Stimulated activated CD4-positive, alpha-beta T cell treated with anti-CD3 and anti-CD28 coated beads, Interleukin-4, amount 100 ng/mL, for 4 hours (primary cell): ENCODE measurements at places on chromosomes 13 and 19.

DNA sequence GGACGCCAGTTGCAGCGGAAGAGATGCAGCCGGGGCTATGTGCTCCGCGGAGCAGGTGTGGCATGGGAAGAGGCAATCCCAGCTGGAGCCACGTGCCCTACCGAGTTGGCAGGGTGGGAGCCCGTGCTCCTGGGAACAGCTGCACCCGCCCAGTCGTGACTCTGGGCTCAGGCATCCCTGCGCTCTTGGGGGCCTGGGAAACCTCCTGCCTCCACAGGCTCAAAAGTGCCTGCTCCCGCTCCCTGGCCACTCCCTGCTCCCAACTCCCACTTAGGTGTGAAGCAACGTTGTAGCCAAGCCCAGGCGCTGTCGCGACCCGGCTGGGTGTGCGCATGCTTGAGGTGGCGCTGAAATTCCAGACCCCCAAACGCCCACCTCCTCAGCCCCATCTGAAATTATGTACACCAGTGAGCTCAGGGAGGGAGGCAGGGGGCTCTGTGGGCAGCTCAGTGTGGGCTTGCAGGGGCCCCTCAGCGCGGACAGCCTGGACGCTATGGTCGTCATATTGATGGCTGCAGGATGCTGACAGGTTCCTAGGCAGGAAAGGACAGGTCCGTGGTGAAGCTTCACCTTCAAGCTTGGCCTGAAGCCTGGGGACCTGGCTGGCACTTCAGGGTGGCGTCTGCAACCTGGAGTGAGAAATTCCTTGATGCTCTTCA lies 429.9 kb downstream of the SLITRK1 start:
- no peak for DNase-seq

DNA sequence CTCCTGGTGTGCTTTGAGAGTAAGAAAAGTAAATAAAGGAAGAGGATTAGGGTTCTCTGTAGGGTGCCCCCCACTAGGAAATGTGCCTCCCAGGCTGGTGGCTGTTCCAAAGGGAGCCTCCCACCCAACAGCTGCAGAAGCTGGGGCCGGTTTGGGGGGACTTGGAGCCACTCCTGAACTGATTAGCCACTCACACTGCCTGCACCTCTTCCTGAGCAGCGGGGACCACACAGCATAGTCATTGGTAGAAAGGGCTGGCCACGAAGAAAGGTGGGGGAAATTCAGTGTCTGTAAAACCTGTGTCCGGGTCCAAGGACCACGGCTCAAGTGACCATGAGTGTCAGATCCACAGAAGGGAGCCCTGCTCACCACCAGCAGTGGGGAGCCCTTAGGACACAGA lies 55.6 kb downstream of the SPACA7 start:
- no peak for DNase-seq

- DNase-seq, result no peak
Observed at GRCh38 chr13:43472339-43472738, 314.4 kb downstream of the ENOX1 start.

- DNase-seq, result no peak
Observed at GRCh38 chr19:16034958-16035560, 41.2 kb upstream of the TPM4 start.

DNA sequence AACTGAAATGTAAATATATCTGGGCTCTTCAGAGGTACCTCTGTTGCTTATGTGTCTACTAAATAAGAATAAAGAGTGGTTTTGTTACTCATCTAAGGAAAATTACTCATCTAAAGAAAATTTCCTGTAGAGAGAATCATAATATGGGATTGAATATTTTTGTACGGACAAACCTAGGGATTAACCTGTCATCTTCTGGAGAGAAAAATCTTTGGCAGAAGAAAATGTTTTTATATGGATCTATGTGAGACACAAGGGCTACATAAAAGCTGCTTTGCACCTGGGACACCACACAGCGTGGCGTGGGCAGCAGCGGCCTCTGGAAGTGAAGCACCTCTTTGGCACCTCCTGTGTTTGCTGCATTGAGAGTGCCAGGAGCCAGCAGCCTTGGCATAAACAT lies 242.9 kb upstream of the DACH1 start:
- DNase-seq, result no peak

GRCh38 chr13:102758842-102759241 lies 14.7 kb downstream of the TEX30 start:
- no peak for DNase-seq

GRCh38 chr19:14475251-14476073 lies at the start of gene PTGER1:
Gene PTGER1, minus strand, starts transcription at chr19:14475354. Its CDS starts 1,034 bp downstream, at chr19:14474320.
- no peak for DNase-seq

DNA sequence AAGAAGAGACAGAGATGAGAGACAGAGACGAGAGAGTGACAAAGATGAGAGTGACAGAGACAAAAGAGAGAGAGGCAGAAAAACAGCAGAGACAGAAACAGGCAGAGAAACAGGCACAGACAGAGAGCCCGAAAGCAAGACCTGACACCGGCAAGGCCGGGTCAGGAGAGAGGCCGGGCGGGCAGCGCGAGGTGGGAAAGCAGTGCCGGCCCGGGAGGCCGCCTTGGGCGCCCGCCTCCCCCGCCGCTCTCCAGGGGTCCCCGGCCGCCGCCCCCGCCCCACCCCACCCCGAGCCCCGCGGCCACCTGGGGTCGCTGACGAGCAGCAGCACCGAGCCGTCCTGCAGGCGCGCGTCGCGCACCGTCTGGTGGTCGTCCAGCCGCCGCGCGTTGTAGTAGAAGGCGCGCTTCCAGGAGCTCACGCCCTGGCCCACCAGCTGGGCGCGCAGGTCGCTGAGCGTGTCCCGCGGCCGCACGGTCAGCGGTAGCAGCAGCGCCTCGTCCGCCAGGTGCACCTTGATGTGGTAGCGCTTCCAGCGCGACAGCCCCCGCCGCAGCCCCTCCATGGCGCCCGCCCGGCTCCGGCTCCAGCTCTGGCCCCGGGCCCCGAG lies at the start of gene TINCR:
Gene TINCR, minus strand, starts transcription at position 594 of the 610 bp plus-strand sequence.
- no peak for DNase-seq

GRCh38 chr19:8253678-8254077 lies 44.5 kb downstream of the CERS4 start:
- DNase-seq, result no peak

DNA sequence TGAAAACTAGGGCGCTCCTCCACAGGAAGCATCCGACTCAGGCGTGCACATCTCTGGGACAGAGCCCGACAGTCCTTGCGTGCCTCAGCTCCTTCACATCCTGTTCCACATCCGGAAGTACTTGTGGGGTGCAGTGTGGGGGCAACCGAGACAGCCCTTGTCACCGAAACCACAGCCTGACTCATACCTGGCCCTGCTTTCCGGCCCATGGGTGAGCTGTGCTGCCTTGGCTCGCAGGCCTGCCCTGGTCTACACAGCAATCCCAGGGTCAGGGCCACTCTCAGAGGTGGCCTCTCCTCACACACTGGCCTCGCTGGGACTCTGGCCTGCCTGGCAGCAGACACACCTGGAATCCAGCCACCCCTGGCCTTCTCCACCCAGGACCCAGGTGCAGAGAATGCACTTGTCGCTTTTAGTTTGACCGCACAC lies 100.4 kb downstream of the STK24 start:
- peak; percentile 92 for DNase-seq

- no peak for DNase-seq
Observed at GRCh38 chr13:44790289-44790688, 199.0 kb downstream of the NUFIP1 start.

- DNase-seq, result no peak
Observed at GRCh38 chr13:38693641-38694040, 6.8 kb downstream of the FREM2 start.

DNA sequence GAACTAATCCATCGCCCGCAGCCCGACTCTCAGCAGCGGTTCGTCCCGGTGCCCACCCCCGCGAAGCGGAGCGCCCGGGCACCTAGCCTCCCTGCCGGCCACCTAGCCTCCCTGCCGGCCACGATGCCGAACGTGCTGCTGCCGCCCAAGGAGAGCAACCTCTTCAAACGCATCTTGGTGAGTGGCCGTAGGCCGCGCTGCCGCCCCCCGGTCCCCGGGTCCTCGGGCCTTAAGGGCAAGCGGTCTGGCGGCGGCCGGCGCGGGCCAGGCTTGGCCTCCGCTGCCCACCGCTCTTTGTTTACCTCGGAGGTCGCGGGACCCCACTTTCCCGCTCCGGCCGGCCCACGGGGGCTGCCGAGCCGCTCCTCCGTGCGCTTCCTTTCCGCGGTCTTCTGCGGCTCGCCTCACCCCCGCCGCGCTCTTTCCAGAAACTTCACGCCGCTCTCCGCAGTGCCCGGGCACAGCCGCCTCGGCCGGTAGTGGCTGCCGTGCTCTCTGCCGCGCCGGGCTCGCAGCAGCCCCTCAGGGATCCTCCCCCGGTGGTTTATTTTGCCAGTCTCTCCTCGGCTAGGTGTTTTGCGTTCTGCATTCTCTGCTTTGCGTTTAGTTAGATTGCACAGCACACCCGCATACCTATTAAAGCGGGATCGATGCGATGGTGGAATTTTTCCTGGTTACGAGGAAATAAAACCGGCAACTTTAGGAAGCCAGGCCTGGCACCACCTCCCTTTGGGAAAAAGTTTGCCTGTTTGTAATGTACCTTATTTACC lies 524 bp downstream of the NAA16 start:
- peak; percentile 42 for DNase-seq

GRCh38 chr13:23865906-23866305 lies 23.3 kb downstream of the MIPEP start:
- no peak for DNase-seq

GRCh38 chr13:40271271-40271885 lies 395.1 kb downstream of the FOXO1 start:
- DNase-seq, result no peak

- no peak for DNase-seq
Observed at GRCh38 chr19:42150911-42151361, 18.7 kb upstream of the POU2F2 start.

GRCh38 chr13:48449656-48450055 lies 36.7 kb upstream of the LPAR6 start:
- DNase-seq, result no peak

- DNase-seq, result no peak
Observed at GRCh38 chr13:104372095-104372655, 1306.0 kb upstream of the SLC10A2 start.

DNA sequence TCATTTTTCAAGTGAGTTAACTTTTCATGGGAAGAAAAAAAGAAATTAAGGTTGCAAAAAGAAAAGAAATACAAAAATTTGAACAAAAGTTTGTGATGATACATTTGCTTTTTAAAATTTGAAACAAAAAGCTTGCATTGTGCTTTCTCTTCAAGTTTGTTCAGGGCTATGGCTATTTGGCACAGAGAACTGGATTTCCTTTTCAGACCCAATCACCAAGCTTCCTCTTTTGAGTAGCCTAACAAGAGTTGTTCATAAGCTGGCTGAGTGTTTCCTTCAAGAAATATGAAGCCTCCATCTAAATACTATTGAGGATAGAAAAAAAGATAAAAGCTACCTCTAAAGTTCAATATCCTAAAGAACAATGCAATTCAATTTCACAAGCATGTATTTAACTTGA lies 787.8 kb downstream of the LIG4 start:
- no peak for DNase-seq

DNA sequence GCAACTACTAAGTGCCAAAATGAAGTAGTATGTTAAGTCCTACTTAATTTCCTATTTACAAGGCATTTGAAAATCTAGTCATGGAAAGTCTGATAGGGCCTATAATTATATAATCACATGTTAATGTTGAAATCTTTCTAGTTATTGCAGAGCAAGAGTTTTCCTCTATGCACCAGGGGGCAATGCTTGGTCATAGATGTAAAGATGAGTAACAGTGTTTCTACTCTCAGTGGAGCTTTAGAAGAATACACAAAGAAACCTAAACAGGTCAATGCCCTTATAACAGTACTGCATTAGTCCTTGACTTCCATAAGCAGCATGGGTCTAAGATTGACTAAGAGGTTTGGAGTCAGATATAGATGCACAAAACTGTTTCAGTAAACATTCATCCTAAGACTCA lies 218.7 kb downstream of the KCTD12 start:
- no peak for DNase-seq

DNA sequence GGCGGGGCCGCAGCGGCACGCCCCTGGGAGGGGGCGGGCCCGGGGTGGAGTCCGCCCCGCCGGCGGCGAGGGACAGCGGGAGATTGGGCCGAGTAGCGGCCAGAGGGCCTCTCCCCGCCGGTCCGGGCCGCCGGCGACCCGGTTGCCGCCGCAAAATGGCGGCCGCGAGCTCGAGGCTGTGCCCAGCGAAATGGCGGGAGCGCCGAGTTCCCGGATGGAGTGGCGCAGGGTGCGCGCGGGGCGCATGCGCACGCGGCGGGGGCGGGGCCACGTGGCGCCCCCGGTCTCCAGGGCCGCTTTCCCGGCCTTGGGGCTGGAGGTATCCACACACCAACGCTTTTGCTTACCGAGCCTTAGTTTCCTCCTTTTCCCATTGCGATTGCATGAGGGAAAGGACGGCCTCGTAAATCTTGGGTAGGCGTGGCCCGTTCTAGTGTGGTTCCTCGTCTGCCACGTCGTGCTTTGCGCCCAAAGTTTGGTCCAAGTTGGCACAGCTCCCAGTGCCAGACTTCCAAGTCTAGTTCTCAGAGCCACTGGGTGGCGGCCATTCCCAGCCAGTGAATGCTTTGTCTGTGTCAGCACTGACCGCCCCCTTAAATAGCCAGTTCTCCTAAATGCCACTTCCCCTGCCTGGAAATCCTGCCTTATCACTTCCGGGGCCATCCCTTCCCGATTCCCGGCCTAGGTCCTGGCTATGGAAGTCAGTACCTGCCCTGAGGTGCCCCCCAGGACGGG lies 513 bp downstream of the CIRBP start:
- DNase-seq, result peak; percentile 83

DNA sequence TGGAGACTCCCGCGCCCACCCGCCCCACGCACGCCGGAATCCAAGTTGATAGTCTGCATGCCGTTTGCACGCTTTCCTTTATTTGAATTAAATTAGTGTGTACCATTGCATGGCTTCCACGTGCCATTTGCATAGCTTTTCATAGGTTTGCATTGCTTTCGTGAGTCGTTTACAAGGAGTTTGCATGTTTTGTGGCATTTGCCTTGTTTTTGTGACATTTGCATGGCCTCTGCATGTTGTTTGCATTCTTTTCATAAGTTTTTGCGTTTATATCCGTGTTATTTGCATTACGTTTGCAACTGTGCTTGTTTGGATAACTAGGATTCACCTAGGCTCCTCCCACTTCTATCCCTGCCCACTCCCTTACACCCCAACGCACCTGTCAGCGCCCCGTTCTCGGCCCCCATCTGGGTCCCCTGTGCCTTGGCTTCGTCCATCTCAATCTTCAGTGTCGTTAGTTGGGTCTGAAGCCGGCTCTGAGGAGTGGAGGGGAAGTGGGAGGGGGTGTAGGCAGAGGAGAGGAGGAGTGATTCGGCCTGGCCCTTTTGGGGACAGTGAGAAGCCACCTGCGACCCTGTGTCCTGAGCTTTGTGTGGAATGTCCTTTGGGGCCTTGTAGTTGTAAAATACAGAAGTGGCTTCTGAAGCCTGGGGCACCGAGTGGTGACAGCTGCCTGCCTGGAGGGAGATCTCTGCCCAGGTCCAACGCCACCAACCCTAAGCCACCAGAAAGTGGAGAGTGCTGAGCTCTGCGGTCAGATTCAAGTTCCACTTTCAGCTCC lies 2.4 kb downstream of the CCDC194 start:
- DNase-seq, result no peak

GRCh38 chr13:67013709-67014108 lies 216.4 kb downstream of the PCDH9 start:
- DNase-seq, result no peak

- DNase-seq, result no peak
Observed at GRCh38 chr13:55000844-55001243, 1972.2 kb downstream of the OLFM4 start.

- peak; percentile 65 for DNase-seq
Observed at GRCh38 chr19:17079710-17080439, 4.3 kb downstream of the MYO9B start.

- DNase-seq, result no peak
Observed at GRCh38 chr13:37685206-37685605, 86.6 kb upstream of the POSTN start.
